ENCODE measurements at places on chromosomes 5 and 9.

- DNase-seq, result no peak
Measured at GRCh38 chr9:4519604-4520003, 29.3 kb downstream of the SLC1A1 start.

GRCh38 chr5:119032656-119033055, 38.2 kb upstream of the DMXL1 start:
- peak; percentile 92 for DNase-seq

GRCh38 chr9:87077986-87078385, 130.7 kb upstream of the GAS1 start:
- DNase-seq, result no peak

GRCh38 chr5:155616779-155617392, 603.3 kb downstream of the KIF4B start:
- DNase-seq, result peak; percentile 19

DNA sequence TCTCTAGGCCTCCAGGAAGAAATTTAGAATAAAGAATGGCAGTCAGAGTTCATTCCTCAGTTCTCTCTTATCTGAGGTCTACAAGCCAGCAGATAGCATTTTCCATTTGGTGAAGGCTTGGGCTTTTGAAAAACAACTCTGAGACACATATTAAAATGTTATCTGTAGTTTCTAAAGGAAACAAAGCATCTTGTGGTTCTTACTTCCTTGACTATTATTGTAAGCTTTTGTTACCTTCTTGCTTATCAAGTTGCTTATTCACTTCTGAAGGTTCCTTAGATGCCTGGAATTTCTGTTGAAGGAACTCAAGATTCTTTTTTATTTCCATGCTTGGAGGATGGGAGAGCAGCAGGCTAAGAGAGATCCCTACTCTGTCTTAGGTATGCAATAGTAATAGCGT, 79.2 kb upstream of the MRPS30 start:
- no peak for DNase-seq

GRCh38 chr5:83472213-83472507, 616 bp downstream of the VCAN start:
- DNase-seq, result no peak
